Naive thymus-derived CD4-positive, alpha-beta T cell (primary cell): ENCODE measurements at places on chromosomes 6 and 20.
A peak's percentile ranks its signal among the peaks of the same experiment; 100 is the strongest.

DNA sequence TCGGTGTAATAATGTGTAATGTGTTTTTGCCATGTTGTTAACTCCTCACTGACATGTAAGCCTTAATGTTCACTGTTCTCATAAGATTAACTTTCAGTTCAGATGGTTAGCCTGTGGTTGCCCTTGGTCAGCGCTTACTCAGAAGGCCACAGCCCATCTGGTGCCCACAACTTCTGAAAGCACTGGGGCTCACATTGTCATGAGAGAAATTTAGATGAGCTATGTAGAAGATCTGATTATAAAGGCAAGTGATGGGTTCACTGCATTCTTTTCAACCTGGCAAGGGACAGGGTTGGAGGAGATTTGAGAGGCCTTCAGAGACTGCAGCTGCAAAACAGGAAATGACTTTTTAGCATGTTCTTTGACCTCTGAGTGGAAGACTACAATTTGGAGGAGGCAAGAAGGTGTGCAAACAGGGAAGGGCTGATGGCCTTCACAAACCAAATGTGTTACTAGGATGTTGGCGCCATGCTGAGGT lies 242.3 kb upstream of the SUPT3H start:
- peak; percentile 33 for DNase-seq

- no peak for DNase-seq
These were observed 182.0 kb upstream of the HEY2 start for GRCh38 chr6:125567407-125567806.

DNA sequence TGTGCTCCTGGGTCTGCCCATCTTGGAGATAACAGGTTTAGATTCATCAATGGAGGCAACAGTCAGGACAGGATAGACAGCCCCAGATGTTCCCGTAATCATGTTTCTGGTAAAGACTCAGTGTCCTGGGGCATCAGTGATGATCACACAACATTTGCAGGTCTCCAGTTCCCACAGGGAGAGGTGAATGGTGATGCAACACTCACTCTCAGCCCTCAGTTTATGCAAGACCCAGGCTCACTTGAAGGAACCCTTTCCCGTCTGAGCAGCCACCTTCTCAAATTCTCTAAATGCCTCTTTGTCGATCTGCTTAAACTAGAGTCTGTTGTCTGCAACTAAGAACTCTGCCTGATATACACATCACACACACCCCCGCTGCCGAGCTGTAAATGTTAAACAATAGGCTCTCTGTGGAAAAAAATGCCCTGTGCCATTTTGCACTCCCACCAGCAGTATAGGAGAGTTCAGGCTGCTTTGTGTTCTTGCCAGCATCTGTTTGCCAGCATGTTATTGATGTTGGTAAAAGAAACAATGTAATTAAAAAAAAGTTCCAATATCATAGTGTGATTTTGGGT lies 30.1 kb upstream of the SCP2D1 start:
- no peak for DNase-seq

- no peak for DNase-seq
These were observed 4.9 kb upstream of the RNF182 start for GRCh38 chr6:13919861-13920260.

- no peak for DNase-seq
These were observed 241.2 kb upstream of the PREP start for GRCh38 chr6:105644073-105644489.

DNA sequence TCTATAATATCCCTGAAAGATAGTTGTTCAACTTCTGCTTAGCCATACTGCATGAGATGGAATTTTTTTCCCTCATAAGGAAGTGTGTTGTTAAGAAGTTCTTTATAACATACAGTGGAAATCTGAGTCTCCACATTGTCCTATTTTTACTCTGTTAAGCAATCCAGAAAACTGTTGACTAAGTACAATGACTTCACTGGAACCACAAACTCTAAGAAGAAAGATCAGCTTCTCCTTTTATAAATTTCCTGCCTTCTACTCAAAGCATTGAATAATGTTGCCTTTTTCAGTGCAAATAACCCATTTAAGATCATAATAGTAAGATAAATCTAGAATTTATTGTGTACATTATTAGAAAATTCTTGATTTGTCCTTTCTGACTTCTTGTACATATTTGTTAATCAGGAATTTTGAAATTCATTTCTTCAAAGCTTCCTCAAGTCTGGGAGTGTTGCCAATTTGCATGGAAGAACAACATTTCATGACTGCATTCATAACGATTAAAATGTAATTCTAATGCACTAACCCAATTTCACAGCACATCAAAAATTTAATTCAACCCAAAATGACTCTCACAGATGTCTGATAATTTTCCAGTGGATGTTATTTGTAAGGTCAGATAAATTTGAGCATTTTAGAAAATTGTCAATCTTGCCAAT lies 45.6 kb upstream of the ANKEF1 start:
- DNase-seq, result no peak

DNA sequence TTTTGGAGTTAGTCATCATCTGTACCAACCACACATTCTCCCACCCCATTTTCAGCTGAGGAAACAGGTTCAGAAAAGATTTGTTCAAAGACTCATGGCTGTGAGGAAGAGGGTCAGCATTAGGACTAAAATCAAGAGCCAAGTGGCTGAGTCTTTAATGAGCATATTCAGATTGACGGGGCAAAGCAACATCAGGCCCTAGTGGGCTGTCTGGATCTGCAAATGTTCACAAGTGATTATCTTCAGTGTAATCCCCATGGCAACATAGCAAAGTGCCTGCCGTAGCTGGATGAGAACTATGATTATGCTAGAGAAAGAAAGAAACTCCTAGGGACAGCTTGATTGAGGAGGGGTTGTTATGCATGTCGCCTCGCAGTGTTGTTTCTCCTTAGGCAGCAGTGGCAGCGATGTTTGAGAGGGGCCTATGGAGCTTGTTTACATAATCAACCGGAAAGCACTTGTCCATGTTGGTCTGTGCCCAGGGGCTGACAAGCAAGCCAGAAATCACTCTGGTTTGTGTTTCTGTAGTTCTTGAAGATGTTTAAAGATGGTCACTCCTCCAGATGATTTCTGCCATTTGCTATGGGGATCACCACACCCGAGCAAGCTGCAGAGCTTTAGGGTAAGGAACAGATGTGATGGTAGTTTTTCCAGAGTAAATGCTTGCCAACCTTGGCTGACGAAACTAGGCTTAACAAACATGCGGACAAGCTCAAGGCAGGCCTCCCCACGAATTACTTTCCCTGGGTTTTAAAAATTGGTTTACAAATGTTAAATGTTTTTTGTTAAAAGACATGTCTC lies 124.3 kb upstream of the MLIP start:
- DNase-seq, result no peak

DNA sequence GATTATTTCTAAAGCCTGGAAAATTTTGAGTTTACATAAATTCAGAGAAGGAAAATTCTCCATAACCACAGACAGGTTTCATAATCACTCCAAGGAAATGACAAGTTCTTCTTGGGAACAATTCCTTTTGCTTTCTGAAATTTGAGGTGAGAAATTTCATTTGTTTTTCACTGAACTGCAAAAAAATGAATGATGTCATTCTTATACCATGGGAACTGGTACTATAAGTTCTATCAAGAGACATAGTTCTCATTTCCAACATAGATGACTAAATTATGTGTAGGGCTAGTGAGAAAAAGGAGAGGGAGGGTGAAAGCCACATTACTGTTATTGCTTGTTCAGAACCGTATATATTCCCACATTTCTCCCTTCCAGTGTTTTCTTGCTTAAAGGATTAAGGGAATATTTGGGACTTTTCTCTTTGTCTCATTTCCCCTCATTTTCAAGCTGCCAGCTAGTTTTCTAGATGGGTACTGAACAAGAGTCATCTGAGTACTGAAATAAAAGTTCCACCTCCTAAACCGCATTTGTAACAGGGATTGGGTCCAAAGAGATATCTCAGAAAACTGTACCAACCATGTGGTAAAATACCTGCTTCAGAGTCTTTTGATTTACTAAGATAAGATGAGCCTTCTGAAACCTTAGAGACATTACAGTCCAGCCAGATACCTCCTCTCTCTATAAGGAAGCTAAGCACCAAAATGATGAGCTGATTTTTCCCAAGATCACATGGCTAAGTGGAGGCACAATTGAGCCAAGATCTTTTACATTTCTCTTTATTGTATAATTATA lies 144.3 kb upstream of the PRDM1 start:
- DNase-seq, result no peak

GRCh38 chr6:29925727-29926412 lies 16.5 kb upstream of the HLA-A start:
- DNase-seq, result peak; percentile 17

- DNase-seq, result no peak
These were observed 128.1 kb downstream of the OPRM1 start for GRCh38 chr6:154167126-154167525.

- no peak for DNase-seq
These were observed 28.1 kb downstream of the INSM1 start for GRCh38 chr20:20395903-20396568.

GRCh38 chr20:34557936-34558319 lies 590 bp upstream of the MAP1LC3A start:
- no peak for DNase-seq

GRCh38 chr6:110557199-110557598 lies 80.8 kb upstream of the SLC22A16 start:
- DNase-seq, result no peak

GRCh38 chr6:37130704-37131103 lies 39.2 kb upstream of the PIM1 start:
- no peak for DNase-seq

DNA sequence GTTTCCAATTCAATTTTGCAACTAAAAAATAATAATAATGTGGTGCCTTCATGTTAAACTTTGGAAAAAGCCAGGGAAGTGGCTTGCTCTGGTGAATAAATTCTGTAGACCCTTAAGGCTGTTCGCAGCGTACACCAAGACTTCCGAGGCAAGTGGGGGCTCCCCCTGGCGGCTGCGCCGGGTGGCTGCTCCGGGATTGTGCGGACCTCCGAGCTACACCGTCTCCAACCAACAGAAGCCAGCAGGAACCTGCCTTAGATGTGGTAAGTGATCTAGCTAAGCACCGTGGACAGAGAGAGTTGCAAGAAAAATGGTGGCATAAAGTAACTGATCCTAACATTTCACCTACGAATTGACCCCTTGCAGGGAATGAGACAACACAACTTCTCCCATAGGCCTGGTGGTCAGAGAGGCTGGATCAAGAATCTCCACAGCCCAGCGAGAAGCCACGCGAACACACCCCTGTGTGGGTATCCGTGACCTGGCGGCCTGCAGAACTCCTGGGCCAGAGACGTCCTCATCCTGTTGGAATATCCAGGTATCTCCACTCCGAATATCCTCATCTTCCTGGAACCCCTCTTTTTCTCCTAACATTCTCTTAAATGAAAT lies 69.6 kb downstream of the TBXT start:
- DNase-seq, result no peak

GRCh38 chr6:117642976-117643375 lies 32.3 kb upstream of the NUS1 start:
- no peak for DNase-seq

- no peak for DNase-seq
These were observed 96.8 kb upstream of the SCGN start for GRCh38 chr6:25555188-25555587.

DNA sequence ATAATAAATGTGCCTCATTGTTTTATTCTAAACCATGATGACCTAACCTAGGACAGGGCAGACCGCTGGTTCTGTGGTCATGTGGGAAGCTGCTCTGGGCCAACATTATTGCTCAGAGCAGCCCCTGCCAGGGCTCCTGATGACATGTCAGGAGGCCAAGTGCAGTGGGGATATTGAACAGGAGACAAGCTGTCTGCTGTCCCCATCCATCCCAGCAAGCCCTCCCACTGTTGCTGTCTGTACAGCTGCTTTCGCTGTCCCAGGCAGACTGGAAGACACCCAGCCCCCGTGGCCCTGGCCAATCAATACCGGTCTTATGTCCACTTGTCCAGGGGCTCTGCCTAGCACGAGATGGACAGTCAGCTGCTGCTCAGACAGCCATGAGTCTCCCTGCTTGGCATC lies 43.2 kb upstream of the FNDC1 start:
- no peak for DNase-seq

GRCh38 chr6:137709424-137710236 lies 157.4 kb upstream of the TNFAIP3 start:
- no peak for DNase-seq

DNA sequence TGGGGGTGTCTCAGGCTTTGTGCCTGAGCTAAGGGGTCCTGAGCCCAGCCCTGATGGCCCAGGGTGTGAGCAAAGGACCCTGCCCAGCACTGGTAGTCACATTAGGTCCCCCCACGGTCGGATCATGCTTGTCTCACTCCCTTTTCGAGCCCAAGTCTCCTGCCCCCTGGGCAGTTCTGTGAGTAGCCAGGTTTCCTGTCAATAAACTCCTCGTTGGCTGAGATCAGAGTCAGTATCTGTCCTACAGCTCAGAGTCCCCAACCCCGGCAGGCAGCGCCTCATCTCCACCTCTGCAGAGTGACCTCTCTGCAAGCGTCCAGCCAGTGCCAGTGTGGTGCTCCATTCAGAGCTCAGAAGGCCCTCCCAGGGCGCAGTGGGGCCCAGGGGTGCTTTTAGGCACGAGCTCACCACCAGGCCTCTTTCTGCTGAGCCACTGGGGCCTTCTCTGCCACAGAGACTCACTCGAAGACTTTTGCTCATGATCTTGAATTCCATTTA lies 93.7 kb upstream of the PMEPA1 start:
- no peak for DNase-seq

DNA sequence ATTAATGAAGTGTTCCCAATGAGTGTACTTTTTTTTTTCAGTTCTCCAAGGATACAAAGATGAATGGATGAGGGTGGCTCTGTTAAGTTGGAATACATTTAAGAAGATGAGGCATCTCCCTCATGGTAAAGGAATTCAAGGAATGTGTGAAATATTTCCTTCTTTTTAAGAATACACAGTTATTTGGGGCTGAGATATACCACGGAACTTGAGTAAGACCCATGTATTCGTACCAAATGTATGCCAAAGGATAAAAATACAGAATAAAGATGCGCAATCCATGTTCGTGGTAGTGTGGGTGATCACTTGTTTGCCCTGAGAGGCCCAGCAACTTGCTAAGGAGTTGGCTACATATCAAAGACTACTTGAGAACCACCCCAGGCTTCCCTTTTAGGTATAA lies 164.2 kb upstream of the TCF21 start:
- no peak for DNase-seq

GRCh38 chr6:21748343-21749056 lies 154.9 kb downstream of the SOX4 start:
- DNase-seq, result no peak

DNA sequence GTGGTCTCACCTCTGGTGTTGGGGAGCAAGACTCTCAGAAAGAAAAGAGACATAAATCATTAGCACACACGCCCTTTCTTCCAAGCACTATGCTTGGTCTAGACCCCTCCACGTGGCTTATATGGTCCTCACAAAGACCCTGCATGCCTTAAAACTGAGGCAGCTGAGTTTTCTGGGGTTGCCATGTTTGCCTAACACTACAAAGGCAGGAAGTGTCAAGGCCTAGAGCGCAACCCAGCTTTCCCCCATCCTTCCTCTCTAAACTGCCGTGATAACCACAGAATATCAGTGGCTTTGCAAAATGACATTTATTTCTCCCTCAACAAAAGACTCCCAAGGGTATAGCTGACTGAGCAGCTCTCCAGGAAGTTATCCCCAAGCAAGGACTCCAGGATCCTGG lies 146.5 kb upstream of the TOP1 start:
- peak; percentile 11 for DNase-seq

DNA sequence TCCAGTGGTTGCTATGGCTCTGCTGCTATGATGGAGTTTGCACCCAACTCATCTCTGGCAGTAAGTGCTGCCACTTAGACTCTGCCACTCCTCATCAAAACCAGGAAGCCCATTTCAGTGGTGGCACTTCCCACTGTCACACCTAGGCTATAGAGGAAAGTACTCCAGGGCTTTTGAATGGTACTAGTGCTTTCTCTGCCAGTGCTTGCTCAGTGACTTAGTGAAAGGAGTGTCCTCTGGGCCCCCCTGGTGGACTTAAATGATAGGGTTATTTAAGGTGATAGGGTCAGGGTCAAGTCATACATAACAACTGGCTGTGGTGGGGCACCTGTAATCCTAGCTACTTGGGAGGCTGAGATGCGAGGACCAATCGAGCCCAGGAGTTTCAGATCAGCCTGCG lies 22.8 kb downstream of the FITM2 start:
- peak; percentile 13 for DNase-seq
